RPMI8226 (cell line): ENCODE measurements at places on chromosomes 3 and 15.

DNA sequence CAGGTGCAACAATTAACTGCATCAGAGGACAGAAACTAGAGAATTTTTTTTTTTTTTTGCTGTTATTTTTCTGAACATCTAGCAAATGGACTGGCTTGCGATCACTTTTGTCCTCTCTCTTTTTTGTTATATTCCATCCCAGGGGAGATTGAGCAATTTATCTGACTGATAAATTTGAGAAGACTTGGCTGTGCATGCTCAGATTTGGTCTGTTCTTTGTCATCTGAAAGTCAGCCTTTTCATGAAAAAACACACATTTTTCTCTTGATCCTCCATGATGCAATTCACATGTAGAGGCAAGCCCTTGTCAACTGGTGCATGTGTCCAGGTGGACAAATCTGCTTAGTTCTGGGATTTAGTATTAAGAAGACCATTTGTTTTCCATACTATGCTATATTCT, 309.3 kb downstream of the LRRC3B start:
- no peak for DNase-seq

- peak; percentile 82 for DNase-seq
These were observed 11.3 kb upstream of the SOX2 start for GRCh38 chr3:181700168-181701087.

GRCh38 chr15:22780267-22780666, 6.2 kb upstream of the NIPA1 start:
- no peak for DNase-seq

DNA sequence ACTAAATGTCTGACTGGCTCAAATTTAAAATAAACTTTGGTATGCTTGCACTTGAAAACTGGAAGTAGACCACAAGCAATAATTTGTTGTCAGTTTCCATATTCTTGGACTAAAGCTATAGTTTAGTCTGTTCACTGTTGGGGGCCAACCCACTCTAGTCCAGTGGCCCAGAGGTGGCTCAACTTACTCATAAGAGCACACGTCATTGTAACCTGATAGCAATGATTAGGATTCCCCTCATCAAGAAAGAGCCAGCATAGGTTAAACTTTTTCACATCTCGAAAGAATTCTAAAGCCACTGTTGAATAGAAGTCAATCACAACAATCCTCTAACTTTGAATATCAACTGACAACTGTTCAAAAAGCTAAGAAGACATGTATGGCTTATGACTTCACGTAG, 147.0 kb downstream of the MEIS2 start:
- DNase-seq = no peak

- DNase-seq = no peak
These were observed 287.6 kb upstream of the C2CD4B start for GRCh38 chr15:62452667-62453066.

DNA sequence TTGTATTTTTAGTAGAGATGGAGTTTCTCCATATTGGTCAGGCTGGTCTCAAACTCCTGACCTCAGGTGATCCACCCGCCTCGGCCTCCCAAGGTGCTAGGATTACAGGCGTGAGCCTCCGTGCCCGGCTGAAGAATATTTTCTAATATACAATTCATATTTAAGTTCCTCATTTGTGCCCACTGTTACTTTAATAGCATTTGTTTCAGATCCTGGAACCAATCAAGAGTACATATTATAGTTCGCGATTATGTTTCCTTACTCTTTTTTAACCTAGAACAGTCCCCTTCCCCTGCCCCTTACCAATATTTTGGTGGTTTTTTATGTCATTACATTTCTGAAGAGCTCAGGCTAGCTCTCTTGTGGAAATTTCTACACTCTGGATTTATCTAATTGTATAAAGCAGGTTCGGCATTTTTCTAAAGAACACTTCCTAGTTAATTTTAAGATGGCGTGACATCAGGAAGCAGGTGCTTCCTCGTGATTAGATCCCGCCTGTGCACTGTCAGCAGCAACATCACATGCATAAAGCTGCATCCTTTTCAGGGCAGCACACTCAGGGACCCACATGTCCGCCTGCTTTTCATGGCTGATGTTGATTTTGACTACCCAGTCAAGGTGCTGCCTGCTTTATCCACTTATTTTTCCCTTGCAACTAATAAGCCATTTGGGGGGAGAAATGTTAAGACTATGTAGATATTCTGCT, 88.7 kb upstream of the EPHB3 start:
- DNase-seq = peak; percentile 47

- no peak for DNase-seq
These were observed 18.9 kb upstream of the CSPG4 start for GRCh38 chr15:75731248-75732151.

GRCh38 chr15:63953524-63953923, 92.8 kb downstream of the DAPK2 start:
- DNase-seq = no peak

DNA sequence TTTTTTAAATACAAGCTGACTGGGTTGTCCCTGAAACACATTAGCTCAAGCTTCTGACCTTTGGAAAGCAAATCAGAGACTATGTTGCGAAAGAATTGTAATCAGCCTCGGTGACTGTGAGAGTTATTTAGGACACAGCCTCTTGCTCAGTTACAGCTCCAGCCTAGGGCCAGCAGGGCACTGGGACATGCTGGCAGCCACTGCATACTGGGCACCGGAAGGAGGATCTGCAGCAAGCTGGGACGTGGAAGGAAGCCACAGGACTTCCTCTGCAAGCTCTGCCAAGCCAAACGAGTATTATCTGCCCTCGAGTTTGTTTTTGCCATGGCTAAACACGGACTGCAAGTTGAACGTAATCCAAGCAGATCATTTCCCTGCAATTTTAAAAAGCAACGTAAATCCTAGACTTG, 24.4 kb upstream of the COPG1 start:
- peak; percentile 72 for DNase-seq

- no peak for DNase-seq
These were observed 112.5 kb downstream of the ASB7 start for GRCh38 chr15:100714749-100715342.

DNA sequence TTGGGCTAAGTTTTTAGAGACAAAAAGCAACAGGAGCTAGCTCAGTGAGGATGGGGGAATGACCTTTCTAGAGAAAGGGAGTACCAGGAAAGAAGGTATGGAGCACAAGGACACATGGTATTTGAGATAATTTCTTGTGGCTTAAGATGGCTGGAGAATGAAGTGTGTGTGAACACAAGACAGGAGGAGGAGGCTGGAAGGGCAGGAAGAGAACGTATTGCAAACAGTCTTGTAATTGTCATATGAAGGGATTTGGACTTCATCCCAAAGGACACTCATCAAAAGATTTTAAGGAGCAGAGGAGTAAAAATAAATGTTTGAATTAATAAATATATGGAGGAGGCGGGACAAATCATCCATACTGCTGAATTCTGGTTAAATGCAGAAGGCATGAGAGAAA, 268.6 kb upstream of the NR2E3 start:
- DNase-seq = no peak

DNA sequence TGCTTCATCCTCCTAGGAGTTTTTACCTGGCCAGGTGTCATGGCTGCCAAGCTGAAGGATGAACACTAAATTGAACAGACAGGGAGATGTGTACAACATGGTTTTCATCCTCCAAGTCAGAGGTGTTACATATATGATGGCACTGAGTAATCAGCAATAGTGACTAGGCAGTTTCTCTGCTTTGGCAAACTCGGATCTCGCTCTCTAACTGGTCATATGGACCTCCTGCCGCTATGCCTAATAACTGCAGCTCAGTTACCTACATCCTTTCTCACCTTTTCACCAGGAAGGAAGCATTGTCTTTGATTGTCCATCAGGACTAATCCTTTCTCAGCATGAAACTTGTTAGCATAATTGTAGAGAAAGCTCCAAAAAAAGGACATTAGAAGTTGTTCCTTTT, 175.9 kb upstream of the PLSCR5 start:
- no peak for DNase-seq

DNA sequence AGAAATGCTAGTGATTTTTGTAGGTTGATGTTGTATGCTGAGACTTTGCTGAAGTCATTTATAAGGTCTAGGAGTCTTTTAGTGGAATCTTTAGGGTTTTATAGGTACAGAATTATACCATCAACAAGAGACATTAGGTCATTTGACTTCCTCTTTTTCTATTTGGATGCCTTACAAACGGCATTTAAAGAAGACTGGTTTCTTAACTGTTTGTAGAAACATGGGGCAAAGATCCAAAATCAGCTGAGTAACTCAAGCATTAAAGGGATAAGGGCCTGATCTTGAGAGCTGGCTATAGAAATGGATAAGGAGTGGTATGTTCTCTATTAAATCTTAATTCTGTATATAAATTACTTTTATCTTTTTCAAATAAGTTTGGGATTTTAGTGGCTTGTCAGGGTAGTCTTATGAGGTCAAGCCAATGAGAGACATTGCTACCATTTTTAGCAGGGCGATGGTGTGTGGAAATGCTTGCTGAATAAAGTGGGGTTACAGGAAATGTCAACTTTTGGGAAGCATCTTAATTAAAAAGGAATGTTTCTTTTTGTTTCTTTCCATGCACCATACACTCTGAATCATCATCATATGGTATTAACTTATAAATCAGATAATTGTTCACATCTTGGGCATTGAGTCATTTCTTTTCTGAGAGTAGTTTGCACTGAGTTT, 197.7 kb upstream of the GBE1 start:
- peak; percentile 8 for DNase-seq

- no peak for DNase-seq
These were observed 7.8 kb downstream of the FBXL22 start for GRCh38 chr15:63605036-63605435.

GRCh38 chr3:192833177-192833890, 84.3 kb downstream of the MB21D2 start:
- no peak for DNase-seq

DNA sequence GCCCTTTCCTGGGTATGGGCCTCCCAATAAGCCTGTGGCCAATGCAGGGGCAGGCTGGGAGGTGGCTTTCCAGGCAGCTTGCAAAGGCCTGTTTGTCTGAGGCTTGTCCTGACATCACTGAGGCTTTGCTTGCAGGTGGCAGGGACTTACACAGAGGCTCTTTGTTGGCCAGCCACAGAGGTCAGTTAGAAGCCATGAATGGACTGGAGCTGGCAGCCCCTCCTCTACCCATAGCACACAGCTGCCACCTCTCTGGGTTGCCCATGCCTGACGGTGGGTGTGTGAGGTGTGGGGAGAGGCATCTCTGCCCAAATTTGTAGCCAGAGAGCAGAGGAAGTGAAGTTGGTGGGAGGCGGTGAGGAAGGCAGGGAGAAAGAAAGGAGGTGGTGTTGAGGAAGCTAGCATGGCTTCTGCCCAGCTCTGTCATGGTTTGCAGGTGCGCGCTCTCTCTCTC, 17.1 kb downstream of the LIMD1 start:
- peak; percentile 81 for DNase-seq

DNA sequence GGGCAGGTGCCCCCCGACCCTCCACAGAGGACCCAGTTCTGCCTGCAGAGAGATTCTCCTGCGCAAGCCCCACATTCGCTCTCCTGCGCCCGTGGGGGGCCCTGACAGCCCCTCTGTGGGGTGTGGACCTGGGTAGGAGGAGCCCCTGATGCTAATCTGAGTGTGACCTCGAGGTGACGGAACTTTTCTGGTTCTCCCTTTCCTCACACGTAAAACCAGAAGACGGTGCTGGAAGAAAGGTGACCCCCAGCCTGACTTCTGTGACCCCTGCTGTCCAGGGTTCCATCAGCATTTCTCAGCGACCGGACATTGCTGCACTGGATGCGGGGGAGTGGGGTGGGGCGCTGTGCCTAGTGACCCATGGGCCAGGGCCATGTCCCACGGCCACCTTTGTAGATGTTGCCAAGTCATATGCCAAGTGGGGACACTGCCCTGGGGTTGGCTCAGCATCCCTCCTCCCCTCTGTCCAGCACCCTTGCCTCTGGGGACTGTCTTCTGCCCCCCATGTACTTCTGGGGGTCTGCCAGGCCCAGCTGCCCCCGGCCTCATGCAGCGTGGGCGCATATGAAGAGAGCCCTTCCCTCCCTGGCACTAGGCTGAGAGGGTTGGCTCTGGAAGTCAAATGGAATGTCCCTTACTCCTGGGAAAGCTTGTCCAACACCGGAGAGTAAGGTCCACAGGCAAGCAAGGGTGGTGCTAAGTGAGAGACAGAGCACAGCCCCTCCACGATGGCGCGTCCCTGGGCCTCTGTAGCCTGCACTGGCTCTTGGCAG, 129.1 kb upstream of the MEF2A start:
- DNase-seq = no peak

DNA sequence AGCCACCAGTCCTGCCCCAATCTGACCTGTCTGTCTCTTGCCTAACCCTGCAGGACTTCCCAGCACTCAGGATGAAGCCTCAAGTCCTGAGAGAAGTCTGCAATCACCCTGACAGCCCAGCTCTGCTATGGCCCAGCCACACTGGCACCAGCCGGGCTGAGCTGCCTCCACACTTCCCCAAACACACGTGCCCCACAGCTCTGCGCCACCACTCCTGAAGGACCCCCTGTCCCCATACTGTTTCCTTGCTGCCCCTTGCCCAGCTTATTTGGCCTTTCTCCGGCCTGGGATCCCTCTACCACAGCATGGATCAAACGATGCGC, 76.6 kb downstream of the TBC1D2B start:
- DNase-seq = no peak

DNA sequence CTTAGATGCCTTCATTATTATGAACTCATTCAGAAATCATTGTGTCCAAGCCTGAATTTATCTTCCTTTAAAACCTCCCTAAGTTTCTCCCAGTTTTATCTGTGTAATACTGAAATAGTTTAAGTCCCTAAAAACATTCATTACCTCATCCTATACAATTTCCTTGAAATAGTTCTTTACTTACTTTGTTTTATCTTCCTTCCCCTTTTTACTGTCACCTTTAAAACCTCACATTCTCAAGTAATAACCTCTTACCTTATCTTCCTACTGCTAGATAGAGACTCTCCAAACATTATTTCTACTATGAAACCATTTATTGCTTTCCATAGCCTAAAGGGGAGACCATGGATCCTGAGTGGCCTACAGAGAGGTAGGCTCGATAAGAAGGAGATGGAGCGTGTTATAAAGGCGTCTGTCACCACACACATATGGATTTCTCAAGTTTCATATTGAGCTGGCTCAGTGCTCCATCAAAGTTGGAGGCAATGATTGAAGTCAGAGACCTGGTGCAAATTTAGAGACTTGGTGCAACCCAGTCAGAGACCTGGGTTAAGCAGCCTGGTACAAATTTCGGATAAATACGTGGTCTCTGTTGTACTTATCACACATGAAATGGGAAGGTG, 140.4 kb downstream of the NFKBIZ start:
- no peak for DNase-seq

DNA sequence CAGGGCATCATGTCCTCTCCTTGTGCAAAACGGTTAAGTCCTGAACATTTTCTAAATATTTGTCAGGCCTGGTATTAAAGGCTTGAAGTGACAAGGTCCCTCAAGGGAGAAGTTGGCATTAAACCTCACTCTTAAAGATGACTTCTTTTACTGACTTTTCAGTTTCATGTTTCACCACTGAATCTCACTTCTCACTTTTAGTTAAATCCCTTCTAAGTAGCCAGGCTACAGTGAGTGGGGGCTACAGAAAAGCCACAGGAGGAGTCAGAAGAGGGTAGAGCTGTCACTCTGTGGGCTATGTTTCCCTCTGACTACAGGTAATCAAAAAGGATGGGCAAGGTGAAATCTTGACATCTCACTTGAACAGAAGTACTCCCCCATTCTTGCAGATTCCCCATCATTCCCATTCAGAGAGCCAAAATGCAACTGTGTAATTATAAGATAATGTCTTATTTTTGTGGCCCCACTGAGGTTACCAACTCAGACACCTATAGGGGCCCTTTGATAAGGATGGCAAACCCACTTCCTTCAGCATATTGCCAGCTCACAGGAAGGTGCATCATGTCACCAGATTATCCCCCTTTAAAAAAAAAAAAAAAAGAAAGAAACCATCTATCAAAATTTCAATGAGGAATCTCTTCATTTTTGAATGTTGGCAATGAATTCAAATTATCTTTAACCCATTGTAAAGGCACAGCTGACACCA, 790.1 kb upstream of the CFAP20DC start:
- DNase-seq = no peak

- no peak for DNase-seq
These were observed 81.5 kb downstream of the SLC25A26 start for GRCh38 chr3:66302288-66302687.
